Panc1 (cell line): ENCODE measurements at places on chromosomes 5 and 9.

DNA sequence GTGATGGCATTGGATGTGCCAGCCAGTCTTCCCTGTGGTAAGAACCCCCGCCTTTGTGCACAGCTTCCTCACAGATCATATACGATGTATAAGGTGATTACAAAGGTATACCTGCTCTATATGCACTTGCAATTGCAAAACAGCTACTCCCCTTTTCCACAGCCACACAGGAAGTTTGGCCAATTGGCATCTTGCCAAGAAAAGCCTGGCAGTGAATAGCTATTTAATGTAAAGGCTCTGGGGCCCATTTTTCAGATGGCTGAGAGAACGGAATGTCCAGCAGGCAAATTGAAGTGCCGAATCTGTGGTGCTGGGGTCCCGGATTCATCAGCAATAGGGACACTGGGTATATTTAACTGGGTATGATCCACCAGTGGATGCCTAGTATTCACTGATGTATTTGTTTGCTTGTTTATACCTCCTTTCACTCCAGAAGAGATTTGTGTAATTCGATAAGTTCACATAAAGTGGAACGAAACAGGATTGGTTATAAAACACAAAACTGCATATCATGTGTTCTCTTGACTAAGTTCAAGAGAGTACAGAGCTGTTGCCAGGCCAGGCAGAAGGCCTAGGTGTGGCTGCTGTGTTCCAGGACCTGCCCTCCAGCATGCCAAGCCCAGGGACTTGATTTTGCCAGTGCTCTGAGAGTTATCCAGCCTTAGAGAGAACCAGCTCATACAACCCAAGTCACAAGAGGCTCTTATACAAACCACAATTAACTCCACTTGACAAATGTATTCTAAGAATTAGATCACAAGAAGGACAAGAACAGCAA lies 27.7 kb upstream of the GABRP start:
- no peak for DNase-seq

DNA sequence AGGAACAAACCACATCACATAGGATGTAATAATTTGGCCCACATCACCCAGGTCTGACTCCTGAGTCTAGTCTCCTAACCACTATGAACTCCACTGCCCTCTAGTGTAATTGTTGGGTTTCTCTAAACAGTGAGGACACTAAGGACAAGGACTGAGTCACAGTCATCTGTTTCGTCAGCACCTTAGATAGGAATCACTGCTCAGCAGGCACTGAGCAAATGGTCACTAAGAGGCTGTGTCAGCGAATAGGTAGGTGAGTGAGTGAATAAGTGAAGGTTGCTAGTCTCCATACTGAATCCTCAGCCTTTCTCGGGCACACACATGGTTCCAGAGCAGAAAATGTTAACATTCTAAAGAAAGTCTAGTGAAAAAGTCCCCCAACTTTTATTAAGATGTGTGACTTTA lies 278.6 kb downstream of the SPOCK1 start:
- DNase-seq, result peak; percentile 96

DNA sequence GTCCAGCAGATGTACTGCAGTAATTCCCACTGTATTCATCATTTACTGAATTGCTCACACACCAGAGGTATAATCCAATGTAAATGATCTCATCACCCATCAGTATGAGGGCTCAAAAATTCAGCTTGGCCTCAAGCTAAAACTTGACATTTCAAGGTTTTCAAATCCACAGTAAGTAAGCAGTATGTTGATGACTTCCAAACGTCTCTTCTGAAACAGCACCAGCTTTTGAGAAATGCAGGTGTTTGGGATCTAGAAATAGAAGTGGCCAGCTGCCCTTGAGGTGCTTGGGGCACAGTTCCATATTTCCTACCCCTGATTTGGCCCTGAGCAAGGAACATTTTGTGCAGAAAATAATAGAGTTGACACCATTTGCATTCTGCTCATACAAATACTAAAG lies 388.0 kb upstream of the TUSC1 start:
- no peak for DNase-seq

DNA sequence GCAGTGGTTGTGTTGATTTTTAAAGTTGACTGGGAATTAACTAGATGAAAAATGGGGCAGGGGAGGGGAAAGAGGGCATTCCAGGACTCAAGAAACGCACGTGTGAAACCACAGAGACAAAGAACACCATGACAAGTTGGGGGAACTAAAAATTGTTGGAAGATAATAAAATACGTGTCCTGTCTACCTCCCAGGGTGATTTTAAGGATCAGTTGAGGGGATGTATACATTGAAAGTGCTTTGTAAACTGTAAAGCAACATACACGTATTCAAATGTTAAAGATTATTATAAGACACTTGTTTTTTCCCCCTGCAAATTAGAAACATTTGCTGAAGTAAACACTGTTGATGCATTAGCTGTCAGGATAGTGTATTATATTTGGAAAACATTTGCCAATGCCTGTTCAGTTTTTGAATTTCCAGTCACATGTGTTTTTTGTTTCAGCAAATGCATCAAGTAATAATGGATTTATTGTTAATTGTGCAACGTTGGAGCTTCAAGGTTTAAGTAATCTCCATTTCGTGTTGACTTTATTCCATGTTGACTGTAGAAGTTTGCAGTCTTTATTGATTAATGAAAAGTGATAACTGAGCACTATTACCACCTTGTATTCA lies 412.7 kb downstream of the ACTL7B start:
- DNase-seq, result no peak

DNA sequence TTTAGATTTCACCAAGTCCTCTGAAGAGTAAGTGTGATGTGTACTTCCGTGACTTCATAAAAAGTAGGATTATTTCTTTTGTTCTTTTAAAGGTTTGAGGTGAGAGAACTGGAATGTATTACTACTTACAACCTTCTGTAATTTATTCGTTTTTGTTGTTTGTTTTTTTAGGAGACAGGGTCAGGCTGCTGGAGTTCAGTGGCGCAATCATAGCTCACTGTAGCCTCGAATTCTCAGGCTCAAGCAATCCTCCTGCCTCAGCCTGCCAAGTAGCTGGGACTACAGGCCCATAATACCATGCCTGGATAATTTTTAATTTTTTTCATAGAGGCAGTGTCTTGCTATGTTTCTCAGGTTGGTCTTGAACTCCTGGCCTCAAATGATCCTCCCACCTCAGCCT lies 68.3 kb upstream of the RETREG1 start:
- DNase-seq, result no peak

GRCh38 chr9:128937310-128938165 lies 9.9 kb downstream of the DOLK start:
- DNase-seq, result no peak

- DNase-seq, result no peak
Observed at GRCh38 chr5:172941067-172941516, 18.1 kb upstream of the RPL26L1 start.

GRCh38 chr9:110066929-110067716 lies 140.8 kb downstream of the C9orf152 start:
- no peak for DNase-seq

DNA sequence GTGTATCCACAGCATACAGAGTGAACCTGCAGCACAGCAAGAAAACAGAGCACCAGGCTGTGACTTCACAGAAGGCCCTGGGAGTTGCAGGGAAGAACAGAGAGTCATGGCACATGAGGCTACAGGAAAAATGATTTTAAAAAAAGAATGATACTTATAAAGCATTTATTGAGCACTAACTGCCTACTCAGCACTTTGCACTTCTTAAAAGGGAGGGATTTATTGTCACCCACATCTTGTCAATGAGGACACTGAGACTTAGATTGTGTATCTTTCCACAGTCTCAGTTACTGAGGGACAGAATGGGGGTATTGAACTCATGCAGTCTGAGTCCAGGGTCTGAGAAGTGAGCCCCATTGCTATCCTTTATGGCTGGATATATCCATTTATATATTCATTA lies 244.6 kb upstream of the TRIM32 start:
- no peak for DNase-seq

GRCh38 chr5:134111741-134112647 lies 2.5 kb upstream of the TCF7 start:
- DNase-seq, result no peak

DNA sequence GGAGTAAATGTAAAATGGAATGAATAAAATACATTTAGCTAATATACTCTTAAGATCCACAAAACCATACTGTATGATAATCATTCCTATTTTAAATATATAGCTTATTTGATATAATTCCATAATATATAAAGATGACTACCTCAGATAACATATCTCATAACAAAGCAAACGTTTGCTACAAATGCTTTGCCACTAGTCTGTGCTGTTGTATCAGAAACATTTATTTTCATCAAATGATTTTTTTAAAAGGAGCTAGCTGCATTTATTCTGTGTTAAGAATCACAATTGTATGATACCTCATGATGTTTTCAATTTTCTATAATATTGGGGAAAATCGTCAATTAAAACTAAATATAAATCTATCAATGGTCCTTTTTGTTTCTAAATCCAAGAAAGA lies 567.2 kb downstream of the PTPRD start:
- DNase-seq, result no peak
